ENCODE measurements at places on chromosomes 6 and 20. TPM values are rescaled to one million over a fixed set of nuclear protein-coding genes. Genes with fewer than 3 reads are reported as not detected.

The CLIC5 gene
- total RNA-seq: 4.0 TPM

The KCNS1 gene
- 0.49 TPM for total RNA-seq

The NMBR gene
- not detected for total RNA-seq

The MCCD1 gene
- total RNA-seq: not detected

The MCHR2 gene
- not detected for total RNA-seq

The RBBP8NL gene
- 0.59 TPM for total RNA-seq

The PRR18 gene
- total RNA-seq: 0.20 TPM

The NR2E1 gene
- not detected for total RNA-seq

The TFAP2B gene
- total RNA-seq: 2.8 TPM

The CBLN4 gene
- 0.10 TPM for total RNA-seq

The LTB gene
- total RNA-seq: 1.6 TPM
